ENCODE measurements at places on chromosomes 13 and 19. TPM values are rescaled to one million over a fixed set of nuclear protein-coding genes. Genes with fewer than 3 reads are reported as not detected.

The KLC3 gene
- 1.2 TPM for polyA plus RNA-seq

The IQCN gene
- polyA plus RNA-seq, result 1.9 TPM

The LILRB4 gene
- not detected for polyA plus RNA-seq

The CCDC194 gene
- not detected for polyA plus RNA-seq
